ENCODE measurements at places on chromosomes 7 and 10.
A peak's percentile ranks its signal among the peaks of the same experiment; 100 is the strongest.

GRCh38 chr10:47350671-47351640, 2.8 kb downstream of the RBP3 start:
- DNase-seq = no peak

DNA sequence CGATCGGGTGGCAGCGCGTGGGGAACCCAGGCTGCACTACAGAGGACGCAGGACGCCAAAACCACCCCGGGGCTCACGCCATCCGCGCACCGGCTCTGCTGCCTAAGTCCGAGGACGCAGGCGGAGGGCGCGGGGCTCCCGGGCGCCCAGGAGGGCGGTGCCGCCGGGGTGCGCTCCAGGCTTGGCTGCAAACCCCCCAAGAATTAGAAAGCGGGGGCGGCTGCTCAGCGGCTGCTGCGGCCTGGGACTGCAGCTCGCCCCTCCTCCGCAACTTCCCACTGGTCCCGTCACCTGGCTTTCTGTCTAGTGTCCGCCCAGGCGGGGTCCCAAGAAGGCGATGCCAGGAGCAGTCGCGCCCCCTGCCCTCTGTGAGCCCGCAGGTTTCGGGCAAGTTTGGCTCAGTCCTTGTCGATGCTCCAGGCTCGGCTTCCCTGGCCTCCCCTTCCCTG, 1.7 kb upstream of the POU6F2 start:
- DNase-seq = no peak

- no peak for DNase-seq
Measured at GRCh38 chr10:33249659-33250345, 84.7 kb downstream of the NRP1 start.

- no peak for DNase-seq
Measured at GRCh38 chr7:26005683-26006410, 146.2 kb upstream of the NFE2L3 start.

DNA sequence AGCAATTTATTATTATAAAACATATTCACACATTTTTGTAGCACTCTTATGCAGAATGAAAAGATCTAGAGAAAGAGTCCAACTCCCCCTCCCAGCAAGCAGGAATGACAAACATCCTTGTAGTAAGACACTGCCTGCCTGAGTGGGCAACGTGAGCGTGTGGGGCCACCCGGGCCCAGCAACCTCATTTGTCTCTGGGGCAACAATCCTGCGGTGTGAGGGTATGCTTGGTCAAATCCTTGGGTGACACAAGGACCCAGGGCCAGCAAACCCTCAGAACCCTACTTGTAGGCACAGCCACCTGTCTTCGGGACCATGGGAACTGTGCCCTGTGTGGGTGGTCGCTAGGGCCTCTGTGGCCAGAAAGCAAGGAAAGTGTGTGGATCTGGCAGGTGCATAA, 10.7 kb downstream of the RHEB start:
- DNase-seq = no peak

GRCh38 chr10:79070606-79071395, 2.0 kb downstream of the ZMIZ1 start:
- DNase-seq = peak; percentile 60

DNA sequence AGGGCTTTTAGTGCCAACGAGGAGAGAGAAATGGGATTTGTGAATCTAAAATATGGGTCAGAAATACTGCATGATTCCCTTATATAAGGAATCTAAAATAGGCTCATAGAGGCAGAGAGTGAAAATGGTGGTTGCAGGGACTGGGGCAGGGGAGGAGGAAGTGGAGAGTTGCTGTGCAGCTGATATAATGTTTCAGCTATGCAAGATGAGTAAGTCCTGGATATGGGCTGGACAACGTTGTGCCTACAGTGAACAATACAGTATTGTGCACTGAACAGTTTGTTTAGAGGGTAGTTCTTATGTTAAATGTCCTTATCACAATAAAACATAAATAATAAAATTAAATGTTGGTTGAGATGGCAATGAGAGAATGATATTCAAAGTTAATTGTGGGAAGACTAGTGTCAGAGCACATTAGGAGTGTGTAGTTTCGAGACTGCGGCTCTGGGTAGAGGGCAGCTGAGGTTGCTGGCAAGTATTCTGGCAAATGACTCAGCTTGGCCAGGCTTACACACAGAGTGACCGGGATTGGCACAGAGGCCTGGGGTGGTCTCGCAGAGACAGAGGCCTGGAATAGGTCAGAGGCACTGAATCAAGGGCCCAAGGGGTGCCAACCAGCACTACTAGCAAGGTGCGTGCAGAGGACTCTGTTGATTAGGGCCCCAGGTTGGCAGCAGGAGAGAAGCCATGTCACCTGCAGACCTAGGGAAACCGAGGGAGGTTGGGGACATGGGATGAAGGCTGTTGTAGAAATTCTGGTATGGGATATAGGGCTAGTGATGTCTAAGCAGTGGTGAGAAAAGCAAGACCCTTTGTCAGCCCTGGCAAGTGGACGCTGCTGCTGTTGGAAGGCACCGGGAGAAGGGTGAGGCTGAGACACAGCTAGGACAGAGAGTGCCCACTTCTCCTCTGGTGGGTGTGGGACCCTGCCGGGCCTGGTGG, 2.8 kb upstream of the DEPP1 start:
- no peak for DNase-seq

GRCh38 chr7:118492466-118492865, 268.0 kb downstream of the ANKRD7 start:
- DNase-seq = no peak

GRCh38 chr10:86971232-86971991, 3.1 kb downstream of the ADIRF start:
- peak; percentile 76 for DNase-seq

DNA sequence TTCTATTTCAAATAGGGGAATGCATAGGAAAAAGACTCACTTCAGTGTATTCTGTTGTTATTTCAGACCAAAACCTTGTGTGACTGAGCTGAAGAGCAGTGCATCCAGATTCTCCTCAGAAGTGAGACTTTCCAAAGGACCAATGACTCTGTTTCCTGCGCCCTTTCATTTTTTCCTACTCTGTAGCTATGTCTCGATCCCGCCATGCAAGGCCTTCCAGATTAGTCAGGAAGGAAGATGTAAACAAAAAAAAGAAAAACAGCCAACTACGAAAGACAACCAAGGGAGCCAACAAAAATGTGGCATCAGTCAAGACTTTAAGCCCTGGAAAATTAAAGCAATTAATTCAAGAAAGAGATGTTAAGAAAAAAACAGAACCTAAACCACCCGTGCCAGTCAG, 12.0 kb downstream of the TET1 start:
- DNase-seq = no peak

- no peak for DNase-seq
Measured at GRCh38 chr10:49058463-49059255, 56.7 kb downstream of the VSTM4 start.

DNA sequence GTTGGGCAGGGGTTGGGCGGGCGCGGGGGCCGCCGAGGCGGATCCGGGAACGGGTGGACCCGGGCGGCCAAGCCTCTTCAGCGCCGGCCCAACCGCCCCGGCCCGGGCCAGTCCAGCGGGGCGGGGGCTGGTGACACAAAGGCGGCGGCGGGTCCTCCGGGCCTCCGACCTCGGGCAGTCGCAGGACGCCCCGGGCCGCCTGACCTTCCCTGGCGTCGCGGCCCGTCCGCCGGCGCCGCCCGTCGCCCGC, 54.2 kb downstream of the METTL2B start:
- no peak for DNase-seq

DNA sequence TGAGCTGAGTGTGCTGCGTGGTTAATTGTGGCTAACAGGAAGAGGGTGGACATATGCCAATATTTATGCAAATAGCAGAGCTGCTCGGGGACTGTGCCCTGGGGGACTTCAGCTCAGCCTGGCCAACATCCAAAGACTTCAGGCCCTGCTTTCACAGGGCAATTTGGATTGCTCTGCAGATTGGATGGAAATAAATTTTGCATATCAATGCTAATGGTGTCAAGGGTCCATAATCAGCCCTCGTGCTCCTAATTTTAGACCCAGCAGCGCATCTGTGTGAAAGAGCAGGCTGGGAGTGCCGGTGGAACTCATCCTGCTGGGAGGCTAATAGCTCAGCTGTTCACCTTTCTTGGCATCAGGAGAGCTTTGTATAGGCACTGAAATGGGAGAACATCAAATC, 270.1 kb downstream of the TCERG1L start:
- peak; percentile 60 for DNase-seq

DNA sequence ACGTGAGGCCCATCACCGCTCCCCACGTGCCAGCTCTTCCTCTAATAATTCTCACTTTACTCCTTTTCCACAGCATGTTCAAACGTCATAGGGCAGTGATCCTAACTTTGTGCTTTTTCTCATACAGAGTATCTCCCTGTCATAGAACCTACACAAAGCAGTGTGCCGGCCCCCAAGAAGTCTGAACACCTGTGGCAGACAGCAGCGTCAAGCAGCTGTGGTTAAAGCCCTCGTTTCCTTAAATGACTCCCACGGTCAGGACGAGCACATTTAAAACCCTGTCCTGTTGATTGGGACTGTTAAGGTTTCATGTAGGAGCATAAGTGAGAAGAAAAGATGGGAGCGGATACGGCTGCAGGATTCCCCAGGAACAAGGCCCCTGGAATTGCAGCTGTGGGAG, 267.2 kb downstream of the DIP2C start:
- DNase-seq = no peak
